Activated naive CD8-positive, alpha-beta T cell treated with anti-CD3 and anti-CD28 coated beads, Interleukin-2, amount 10 ng/mL, durations not matched to agents 7 days and 5 days (primary cell): ENCODE measurements at places on chromosomes 3 and 15. TPM values are rescaled to one million over a fixed set of nuclear protein-coding genes. Genes with fewer than 3 reads are reported as not detected.

DNA sequence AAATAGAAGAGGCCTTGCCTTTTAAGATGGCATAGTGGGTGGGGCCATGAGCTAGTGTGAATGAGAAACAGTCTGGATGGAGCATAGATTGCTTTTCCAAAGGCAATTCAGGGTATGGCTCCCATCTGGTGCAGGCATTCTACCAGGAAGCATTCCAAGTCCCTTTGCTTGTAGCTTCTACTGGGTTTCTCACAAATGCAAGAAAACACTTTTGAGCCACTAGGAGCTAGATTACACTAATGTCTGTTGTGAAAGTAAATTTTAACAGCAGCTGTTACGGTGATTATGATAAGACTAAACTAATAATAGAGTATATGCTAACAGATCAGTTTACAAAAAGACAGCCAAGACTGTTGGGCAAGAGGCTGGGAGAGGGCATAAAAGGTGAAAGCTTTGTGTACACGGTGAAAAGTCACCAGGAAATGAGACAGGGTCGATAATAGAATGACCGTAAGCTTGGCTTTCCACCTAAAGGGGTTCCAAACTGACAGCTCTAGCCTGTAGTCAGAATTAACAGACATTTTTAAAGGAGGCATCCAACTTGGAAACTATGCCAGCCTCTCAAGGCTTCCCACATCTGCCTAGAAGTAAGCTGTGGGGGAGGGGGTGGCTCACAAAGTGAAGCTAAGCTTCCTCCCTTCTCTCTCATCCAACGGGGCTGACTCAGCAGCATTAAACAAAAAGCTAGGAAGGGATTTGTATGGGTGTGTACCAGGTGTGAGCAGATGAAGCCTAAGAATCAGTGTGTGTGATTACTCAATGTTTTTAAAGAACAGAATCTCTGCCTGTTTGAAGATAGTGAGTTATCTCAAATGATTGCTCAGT lies 61.1 kb upstream of the GPD1L start:
- no peak for DNase-seq

Gene BOC
- not detected for total RNA-seq

GRCh38 chr15:99511866-99512661 lies 53.7 kb upstream of the MEF2A start:
- DNase-seq = no peak

DNA sequence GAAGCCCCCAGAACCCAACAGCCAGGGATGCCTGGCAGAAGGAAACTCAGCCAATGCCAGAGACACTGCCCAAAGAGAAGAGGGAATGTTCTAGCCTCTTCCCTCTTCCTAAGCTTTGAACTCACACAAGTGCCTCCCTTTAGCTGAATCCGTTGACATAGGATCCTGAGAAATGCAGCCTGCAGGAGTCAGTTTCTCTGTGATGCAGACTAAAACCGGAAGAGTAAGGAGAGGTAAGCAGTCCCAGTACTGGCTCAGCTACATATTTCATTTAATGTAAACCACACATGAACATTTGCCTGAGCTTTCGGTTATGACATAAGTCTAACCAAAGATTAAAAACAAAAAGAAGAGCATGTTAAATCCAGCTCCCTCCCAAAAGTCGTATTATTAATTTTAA lies 768.7 kb downstream of the TBL1XR1 start:
- no peak for DNase-seq

Gene LRRIQ4
- total RNA-seq = 0.22 TPM

- DNase-seq = no peak
Observed at GRCh38 chr3:17360991-17361390, 381.4 kb downstream of the TBC1D5 start.

- no peak for DNase-seq
Observed at GRCh38 chr3:152121270-152121636, 147.5 kb upstream of the MBNL1 start.

GRCh38 chr3:24802614-24803013 lies 308.0 kb upstream of the THRB start:
- no peak for DNase-seq

GRCh38 chr3:141276398-141276797 lies 44.8 kb downstream of the PXYLP1 start:
- no peak for DNase-seq

Gene UROC1
- not detected for total RNA-seq

Gene AQP9
- 0.20 TPM for total RNA-seq

- DNase-seq = no peak
Observed at GRCh38 chr3:195893044-195893395, 15.3 kb downstream of the TNK2 start.

Gene AP2M1
- 213 TPM for total RNA-seq

- DNase-seq = no peak
Observed at GRCh38 chr3:25495726-25496253, 67.7 kb downstream of the RARB start.

DNA sequence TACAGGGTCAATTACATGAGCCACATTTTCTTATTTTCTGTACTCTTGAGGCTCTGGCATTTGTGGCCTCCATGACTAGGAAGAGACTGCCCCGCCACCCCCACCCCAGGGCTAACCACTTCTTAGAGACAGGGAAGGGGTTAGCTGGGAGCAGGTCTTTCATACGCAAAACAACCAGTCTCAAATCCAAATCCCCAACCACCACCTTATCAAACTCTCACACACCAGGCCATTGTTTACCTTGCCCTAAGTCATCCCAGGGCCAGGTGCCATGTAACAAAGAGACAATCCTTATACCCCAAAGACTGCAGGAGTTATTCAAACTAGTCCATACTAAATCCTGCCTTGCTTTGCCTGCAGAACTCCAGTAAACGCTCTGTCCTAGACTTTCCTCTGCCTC lies 77.8 kb downstream of the B3GNT5 start:
- no peak for DNase-seq

Gene DNAH12
- total RNA-seq = 0.30 TPM

Gene CCR2
- 53.0 TPM for total RNA-seq

- no peak for DNase-seq
Observed at GRCh38 chr3:43071313-43071893, 34.5 kb downstream of the POMGNT2 start.

- no peak for DNase-seq
Observed at GRCh38 chr3:125194849-125195601, 17.5 kb downstream of the SLC12A8 start.

Gene TMIE
- 0.36 TPM for total RNA-seq

Gene GPR176
- total RNA-seq = 0.14 TPM

- DNase-seq = no peak
Observed at GRCh38 chr3:53193466-53194209, 32.6 kb downstream of the PRKCD start.

GRCh38 chr3:103048068-103048722 lies 613.4 kb downstream of the ZPLD1 start:
- no peak for DNase-seq

- DNase-seq = no peak
Observed at GRCh38 chr15:25188051-25188450, 233.3 kb downstream of the SNRPN start.

GRCh38 chr15:87549296-87549695 lies 707.2 kb downstream of the NTRK3 start:
- DNase-seq = no peak

DNA sequence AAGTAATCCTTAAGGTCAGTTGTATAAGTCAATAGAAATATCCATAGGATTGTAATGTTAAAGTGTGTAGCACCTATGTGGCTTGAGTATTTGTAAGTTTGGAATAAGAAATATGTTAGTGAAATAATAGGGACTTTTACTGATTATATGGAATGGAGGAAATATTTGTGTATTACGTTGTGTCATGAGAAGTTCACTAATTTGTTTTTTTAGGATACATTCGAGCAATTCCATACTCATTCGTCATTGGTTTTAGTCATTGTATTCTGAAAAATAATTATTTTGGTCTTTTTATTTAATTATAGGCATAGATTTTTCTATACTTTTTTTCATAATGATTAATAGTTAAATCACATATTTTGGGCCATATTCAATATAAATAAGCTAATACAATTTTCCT lies 21.0 kb downstream of the MBNL1 start:
- no peak for DNase-seq

GRCh38 chr15:72207558-72208085 lies 10.0 kb upstream of the GRAMD2A start:
- DNase-seq = no peak

GRCh38 chr3:198064420-198064819 lies 104.4 kb downstream of the LMLN start:
- no peak for DNase-seq
